ENCODE measurements at places on chromosomes 4 and X.

- no peak for DNase-seq
These were observed 48.5 kb downstream of the TLL1 start for GRCh38 chr4:165921546-165921945.

GRCh38 chrX:125680366-125680765 is 360.7 kb downstream of the TEX13C start:
- no peak for DNase-seq

GRCh38 chr4:70640192-70640591 is 11.6 kb downstream of the ENAM start:
- no peak for DNase-seq

DNA sequence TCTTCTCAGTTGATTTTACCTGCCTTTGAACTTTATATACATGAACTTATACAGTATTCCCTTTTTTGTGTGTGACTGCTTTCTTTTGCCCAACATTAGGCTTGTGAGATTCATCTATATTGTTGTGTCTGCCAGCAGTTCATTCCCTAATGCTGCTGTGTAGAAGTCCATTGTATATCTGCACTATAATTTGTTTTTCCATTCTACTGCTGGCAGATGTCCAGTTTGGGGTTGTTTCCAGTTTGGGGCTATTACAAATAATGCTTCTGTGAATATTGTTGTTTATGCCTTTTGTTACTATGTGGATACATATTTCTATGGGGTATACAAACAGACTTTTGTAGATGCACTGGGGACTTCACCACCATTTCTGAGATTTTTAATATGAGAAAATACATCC is 268.4 kb downstream of the DCTD start:
- no peak for DNase-seq

GRCh38 chrX:22959204-22959920 is 40.4 kb upstream of the DDX53 start:
- DNase-seq, result no peak

GRCh38 chrX:76172325-76172893 is 453 bp upstream of the PBDC1 start:
- no peak for DNase-seq

DNA sequence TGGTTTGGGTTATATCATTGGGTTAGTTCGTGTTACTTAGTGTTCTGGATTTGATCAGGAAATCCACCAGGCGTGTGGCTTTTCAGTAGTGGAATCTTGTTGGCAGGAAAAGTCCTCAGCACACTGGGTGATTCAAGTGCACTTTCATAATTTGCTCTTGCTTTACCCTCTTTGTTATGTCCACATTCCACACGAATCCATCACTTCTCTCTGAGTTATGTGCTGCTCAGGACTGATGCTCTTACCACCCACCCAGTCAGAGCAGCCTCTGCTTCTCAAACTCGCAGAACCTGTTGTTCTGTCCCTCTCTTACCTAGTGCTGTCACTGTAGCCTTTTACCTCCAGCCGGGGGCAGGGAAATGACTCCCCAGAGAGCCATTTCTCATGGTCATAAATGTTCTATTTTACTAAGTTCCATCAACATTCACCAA is 37.2 kb upstream of the SCRG1 start:
- no peak for DNase-seq

GRCh38 chrX:69238114-69238886 is 73.0 kb upstream of the PJA1 start:
- DNase-seq, result peak; percentile 85

- no peak for DNase-seq
These were observed 53.0 kb downstream of the HELT start for GRCh38 chr4:185071236-185071811.

DNA sequence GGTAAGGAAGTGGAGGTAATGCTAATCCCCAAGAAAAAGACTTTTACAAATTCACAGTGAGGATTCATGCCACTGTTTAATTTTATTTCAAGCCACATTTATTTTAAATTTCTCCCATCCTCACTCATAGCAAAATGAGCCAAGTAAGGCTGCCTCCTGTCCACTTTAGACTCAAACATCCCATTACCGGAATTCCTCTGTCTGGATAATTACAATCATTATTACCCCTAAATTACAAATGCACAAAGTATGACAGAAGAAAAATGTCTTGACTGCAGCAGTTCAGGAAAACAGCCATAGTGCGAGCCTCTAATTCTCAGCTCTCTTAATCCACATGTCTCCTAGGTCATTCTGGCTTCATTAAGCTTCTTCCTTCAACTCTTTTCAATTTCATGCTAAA is 57.0 kb downstream of the MAPK10 start:
- DNase-seq, result no peak

DNA sequence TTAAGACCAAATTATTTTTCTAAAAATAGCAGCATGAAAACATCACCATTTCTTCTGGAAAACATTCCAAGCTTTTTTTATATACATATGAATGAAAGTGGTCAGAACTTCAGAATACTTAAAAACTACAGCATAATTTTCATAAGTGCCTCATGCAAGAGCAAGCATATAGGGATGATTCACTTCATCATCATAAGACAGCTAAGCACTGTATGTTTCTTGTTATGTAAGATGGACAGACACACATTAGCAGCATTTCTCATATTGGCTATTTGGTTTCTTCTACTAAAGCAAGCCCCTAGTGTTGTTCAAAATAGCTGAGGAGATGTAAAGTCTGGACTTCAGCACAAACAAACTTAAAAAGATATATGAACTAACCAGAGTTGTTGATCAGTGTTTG is 213.1 kb upstream of the NOCT start:
- DNase-seq, result no peak

DNA sequence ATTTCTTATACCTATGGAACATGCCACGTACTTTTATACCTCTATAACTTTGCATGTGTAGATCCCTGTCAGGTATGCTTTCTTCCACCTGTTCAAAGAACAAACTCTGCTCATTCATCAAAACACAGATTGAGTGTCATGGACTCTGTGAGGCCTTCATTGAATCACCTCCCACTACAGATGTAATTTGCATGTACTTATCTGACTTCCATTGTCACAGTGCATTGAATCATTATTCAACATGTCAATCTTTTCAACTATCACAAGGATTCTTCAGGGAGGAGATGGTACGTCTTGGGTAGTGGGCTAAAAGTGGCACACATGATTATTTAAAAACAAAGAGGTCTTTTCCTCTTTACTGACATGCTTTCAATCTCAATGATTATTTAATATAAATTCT is 24.1 kb downstream of the SPOCK3 start:
- DNase-seq, result no peak

GRCh38 chr4:185853841-185854240 is 41.8 kb upstream of the SORBS2 start:
- DNase-seq, result no peak

GRCh38 chrX:97102938-97103337 is 219.2 kb downstream of the RPA4 start:
- DNase-seq, result no peak

DNA sequence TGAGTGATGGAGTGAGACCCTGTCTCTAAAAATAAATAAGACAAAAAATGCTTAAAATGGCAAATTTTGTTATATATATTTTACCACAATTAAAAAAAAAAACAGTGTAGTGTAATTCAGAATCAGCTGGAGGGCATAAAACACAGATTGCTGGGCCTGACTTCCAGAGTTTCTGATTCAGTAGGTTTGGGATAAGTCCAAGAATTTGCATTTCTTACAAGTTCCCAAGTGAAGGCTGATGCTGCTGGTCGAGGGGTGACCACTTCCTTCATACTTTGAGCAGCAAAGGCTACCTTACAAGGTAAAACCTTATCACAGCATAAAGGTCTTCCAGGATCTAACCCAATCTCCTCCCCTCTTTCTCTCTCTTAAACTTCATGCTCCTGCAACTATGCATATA is 40.7 kb downstream of the KLHL8 start:
- no peak for DNase-seq

DNA sequence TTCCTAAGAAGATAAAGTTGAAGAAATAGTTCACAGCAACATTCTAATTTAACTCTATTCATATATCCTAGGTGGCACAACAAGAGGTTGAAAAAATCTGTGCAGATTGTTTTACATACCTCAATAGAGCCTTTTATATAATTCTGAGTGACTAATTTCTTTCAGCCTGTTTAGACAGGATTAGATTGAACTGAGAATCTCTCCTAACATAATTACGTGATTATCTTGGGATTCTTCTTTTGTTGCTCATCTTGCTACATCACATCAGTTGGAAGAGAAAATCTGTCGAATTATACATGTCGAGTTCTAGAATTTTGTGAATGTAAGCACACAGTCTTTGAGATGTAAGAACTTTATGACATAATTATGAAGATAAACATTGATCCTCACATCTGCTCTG is 1873.7 kb upstream of the IGFBP7 start:
- DNase-seq, result no peak

DNA sequence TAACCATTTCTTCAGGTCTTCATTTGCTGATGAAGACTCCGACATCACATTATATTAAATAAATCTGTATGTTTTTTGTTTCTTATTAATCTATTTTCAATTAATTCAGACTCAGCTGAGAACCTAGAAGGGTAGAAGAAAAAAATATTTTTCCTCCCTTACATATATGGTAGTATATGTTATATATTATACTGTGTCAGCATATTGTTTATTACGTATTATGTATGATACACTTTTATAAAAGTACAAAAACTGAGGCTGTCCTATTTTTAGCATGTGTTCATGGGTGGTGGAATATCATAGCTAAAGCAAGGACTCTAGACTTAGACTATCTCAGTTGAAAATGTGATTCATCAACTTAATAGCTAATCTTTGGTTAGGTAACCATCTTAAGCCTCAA is 149.3 kb downstream of the CENPC start:
- DNase-seq, result no peak

GRCh38 chr4:172088556-172088955 is 275.4 kb downstream of the GALNTL6 start:
- no peak for DNase-seq

DNA sequence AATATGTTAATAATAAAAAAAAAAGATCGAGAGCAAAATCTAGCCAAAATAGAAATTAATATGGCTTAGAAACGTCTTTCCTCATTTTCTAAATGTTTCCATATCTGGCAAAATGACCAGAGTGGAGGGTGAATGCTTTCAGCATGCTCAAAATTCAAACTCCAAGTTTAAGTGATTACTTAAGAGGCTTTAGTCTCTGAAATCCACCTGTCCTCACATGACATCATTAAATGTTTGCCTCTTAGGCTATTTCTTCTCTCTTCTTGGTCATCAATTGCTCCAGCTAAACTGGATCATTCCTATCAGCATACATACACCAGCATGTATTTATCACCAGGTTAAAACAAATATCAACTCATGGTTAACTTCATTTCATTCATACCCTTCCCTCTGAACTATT is 54.5 kb upstream of the ATXN3L start:
- no peak for DNase-seq

DNA sequence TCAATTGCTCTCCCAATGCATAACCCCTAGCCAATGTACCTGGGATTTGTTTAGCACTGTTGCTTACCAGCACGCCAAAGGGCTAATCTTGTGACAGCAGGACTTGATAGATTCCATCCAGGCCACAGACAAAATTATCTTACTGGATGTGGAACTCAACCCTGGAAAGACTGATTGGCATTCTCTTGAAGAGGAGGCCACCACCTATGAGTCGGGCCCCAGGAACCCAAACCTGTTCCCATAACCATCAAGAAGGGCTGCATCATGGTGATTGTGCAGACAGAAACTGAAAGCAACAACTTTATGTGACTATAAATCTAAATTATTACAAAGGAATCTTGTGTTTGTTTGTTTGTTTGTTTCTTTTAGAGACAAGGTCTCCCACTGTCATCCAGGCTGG is 19.9 kb upstream of the TMEM255A start:
- no peak for DNase-seq

DNA sequence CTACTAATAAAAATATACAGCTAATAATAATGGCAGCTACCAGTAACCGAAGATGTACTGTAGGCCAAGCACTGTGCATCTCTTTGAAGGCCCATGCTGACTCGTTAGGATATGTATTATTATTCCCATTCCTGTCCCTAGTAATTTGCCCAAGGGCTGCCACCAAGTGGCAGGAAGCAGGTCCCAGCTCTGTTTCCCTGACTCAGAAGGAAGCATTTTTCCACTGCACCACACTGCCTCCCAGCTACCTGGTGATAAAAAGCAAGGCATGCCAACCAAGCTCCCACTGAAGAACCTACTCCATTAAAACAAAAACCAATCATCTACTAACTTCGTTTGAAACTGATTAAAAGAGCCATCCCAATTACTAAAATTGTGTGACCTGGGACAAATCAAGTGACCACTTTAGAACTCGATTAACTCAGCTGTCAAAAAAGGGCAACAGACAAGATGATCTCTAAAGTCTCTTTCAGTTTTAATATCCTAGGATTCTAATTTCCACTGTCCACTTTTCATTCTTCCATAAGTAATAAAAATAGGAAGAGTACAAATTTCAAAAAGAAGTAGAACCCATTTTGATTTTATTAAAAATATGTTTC is 24.3 kb upstream of the PGM2 start:
- DNase-seq, result no peak

- DNase-seq, result no peak
These were observed 894 bp upstream of the SH3RF1 start for GRCh38 chr4:169271692-169272007.

DNA sequence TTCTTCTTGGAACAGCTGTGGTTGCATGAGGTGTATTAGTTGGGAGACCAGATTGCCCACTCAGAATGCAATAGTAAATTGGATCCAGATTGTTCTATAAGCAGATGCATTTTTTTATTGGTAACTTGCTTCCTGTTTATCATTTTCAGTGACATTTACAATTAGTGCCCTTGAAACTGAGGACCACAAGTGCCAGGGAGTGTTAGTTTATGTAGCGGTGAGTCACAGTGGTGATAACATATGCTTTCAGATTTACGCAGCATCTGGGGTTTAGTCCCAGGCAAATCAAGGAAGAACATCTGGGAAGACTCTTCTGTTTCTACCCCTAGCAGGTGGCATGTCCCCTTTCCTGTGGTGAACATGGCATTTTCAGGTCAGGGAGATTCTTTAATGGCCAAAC is 24.1 kb downstream of the FRMPD4 start:
- no peak for DNase-seq

DNA sequence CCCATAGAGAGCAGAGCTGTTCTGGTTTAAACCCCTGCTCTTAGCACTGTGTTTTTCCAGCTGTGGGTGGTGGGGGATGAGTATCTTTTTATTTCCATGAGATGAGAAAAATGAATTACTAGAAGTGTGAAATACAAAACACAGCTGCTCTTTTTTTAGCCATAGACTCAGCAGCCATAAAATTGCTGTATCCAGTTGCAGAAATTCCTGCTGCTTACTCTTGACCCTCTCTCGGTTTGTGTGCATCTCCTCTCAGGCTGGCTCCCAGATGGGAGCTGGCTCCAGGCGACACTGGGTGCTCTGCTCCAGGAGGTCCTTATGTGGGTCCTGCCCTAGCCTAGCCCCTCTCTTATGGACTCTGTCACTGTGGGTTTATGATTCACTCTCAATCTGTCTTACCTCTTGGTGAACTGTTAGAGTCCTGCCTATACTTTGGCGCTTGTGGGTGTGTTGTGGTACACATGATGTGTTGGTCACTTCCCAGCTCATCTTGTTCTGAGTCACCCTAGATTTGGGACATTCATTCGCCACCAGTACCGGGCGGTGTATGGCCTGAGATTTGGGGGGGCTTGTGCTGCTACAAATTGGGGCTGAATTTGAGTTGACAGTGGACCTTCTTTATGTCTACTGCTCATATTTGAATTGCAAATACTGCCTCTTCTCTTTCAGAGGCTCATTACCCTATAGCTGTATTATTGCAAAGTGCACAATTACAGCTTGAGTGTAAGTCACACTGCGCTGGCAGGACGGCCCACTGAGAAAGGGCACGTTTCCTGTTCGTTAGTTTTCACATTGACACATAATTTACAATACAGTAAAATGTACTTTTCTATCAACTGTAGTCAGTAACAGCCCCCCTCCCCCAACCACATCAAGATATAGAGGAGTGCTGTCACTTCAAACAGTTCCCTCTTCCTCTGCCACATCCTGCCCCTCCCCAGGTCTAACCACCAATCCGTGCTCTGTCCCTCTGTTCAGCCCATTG is 46.9 kb upstream of the MSANTD1 start:
- DNase-seq, result peak; percentile 49

Data from mesenteric fat pad (tissue), 1 donor.